ENCODE measurements at places on chromosomes 1 and 21. TPM values are rescaled to one million over a fixed set of nuclear protein-coding genes. Genes with fewer than 3 reads are reported as not detected.

The KIAA0040 gene
- 32.4 TPM for total RNA-seq

The ADGRB2 gene
- total RNA-seq = 10.1 TPM

The CHI3L2 gene
- not detected for total RNA-seq

The BCAN gene
- not detected for total RNA-seq

The RNPEP gene
- 85.9 TPM for total RNA-seq

DNA sequence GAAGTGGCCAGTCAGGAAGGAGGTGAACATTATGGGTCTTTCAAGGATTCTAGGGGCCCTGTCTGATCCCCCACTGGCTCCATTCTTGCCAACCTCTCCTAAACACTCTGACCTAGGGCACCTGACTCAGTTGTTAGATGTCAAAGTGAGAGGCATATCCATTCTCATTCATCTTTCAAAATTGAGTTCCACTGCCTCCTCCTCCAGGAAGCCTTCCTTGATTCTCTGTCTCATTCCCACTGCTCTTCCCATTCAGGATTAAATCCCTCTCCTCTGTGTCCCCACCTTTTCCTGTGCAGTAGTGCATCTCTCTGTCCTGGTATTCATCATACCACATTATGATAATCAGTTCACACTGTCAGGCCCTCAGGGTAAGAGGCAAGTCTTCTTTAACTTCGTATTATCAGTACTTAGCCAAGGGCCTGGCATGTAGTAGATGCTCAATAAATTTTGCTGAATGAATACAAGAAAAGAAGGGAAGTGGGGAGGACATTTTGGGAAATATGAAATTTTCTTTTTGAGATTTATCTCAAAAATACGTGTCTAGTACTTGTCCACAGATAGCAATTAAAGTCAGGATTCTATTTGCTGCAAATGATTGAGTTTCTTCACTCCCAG is 61.8 kb upstream of the ITPKB start:
- DNase-seq = no peak

GRCh38 chr1:53284224-53285020 is 43.4 kb downstream of the LRP8 start:
- no peak for DNase-seq

- peak; percentile 72 for DNase-seq
Observed at GRCh38 chr1:154931940-154932487, 4.5 kb downstream of the PMVK start.

GRCh38 chr1:48002142-48002541 is 5.0 kb upstream of the TRABD2B start:
- no peak for DNase-seq

- no peak for DNase-seq
Observed at GRCh38 chr1:163378554-163378953, 56.8 kb downstream of the NUF2 start.

DNA sequence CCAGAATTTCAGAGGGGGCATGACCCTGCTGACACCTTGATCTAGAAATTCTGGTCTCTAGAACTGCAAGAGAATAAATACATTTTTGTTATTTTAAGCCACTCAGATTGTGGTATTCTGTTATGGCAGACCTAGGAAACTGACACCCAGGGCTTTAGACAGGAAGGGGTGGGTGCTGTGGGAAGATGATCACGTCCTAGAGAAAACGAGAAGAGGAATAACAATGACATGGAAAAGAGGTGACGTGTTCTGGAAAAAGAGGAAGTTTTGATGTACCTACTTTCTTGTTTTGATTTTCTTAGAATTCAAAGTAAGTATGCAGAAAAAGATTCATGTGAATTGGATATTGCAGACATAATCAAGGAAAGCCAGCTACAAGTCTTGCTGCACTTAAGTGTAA is 232.9 kb upstream of the RUNX1 start:
- no peak for DNase-seq

GRCh38 chr1:164320790-164321731 is 237.9 kb upstream of the PBX1 start:
- no peak for DNase-seq

GRCh38 chr21:37970548-37970947 is 54.3 kb upstream of the KCNJ6 start:
- no peak for DNase-seq

DNA sequence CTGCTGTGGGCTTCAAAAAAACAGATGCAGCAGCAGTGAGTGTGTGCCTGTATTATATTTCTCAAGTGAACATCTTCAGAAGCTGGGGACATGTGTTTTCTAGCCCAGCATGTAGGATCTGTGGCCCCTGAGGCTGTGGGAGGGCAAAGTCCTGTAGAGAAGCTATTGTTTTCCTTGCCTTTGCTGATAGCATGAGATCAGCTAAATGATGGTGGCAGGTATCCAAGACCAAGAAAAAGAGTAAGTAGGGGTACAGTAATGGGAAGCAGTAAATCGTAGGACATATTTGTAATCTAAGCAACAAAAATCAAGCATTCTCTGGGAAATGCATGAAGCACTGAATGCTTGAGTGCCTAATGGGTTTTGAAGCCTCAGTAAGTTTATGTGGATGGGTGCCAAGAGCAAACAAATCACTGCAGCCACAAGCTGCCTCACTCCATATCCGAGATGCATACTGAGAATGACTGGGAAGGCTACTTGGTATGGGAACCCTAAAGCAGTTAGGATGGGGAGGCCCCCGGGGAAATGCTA is 98.3 kb downstream of the CD58 start:
- no peak for DNase-seq

DNA sequence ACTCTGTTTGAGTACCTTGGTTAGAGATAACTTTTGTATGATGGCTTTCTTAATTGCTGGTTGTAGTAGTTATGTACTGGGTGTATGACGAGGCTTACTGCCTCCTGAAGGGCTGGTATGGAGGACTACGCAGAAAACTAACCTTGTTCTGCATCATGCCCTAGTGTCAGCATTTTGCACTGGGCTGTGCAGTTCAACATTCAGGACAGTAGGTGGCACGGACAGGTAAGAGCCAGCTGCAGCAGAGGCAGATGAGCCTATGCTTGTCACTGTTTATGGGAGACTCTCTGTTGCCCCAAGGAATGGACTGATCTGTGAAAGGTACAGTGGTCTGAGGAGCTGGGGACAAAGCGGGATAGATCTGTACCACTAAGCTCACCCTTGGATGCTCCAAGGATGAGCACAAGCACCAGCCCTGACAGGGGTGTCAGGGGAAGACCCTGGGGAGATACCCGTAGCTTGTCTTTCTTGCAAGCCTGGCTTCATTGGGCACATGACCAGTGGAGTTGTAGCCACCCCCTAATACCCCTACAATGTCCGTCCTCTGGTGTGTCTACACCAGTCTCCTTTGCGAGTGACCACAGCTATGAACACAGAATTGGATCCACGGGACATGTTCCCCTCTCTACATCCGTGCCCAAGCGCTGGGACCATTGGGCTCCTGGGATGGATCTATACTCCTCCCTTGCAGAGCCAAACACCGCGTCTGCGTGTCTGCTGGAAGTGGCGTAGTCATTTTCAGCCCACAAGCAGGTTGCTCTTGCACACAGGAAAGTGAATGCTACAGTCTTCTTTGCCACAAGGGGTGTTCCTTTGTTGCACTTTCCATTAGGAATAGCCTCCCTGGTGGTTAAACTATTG is 51.1 kb upstream of the CFHR3 start:
- DNase-seq = peak; percentile 64

DNA sequence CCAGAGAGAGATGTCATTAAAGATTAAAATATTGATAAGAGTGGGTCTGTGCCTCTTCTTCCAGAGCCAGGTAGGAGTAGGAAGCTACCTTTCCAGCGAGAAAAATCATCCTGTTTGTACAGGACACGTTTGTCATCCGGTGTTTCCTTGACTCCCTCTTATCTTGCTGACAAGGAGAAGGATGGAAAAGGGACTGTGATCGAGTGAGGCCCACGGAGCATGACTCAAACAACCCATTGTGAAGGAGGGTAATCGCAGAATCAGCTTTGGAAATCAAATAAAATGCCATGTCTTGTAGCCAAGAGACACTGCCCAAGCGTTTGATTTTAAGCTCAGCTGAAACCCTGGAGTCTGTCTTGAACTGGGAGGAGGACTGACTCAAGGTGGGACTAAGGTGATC is 97.7 kb downstream of the IGSF21 start:
- DNase-seq = no peak

DNA sequence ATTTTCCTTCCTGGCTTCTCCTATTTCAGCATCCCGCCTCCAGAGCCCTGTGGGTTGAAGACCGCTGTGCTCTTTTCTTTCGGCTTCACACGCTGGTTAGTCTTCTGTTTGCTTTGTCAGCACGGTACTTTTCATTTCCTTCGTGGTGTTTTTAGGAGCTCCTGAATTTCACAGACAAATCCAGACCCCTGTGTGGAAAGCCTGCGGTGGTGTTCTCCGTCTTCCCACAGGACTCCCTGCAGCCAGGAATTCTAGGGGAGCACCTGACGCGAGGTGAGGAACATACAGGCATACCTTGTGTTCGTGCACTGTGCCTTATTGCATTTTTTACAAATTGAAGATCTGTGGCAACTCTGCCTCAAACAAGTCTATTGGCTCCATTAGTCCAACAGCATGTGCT is 210.2 kb upstream of the MAP1LC3C start:
- DNase-seq = no peak

DNA sequence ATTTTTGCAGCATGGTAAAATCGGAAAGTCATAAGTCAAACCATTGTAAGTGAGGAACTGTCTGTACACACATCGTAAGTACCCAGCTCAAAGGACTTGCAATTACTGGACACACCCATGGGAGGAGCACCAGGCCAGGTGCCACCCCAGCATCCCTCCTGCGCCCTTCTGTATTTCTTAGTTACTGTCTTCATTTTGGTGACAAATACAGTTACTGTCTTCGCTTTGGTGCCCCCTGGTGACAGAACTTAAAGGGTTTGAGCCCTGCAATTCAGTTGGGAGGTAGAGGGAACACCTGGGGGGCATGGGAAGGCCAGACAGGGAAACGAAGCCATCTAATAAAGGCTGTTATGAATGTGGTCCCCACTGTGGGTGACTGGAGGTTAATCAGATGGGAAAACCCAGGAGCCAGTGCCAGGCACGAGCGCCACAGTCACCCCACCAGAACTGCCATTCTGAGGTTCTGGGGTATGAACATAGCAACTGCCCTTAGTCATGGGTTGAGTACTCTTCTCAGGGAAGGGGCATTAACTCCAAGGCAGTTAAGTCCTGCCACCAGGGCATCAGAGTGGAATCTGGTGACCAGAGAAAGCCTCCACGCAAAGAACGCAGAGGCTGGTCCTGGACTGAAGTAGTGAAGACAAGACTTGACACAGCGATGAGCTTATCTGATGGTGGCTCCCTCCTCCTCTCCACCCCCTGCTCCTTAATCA is 612.9 kb downstream of the PTPRU start:
- no peak for DNase-seq

GRCh38 chr1:39088658-39089057 is 62.5 kb downstream of the NDUFS5 start:
- no peak for DNase-seq

DNA sequence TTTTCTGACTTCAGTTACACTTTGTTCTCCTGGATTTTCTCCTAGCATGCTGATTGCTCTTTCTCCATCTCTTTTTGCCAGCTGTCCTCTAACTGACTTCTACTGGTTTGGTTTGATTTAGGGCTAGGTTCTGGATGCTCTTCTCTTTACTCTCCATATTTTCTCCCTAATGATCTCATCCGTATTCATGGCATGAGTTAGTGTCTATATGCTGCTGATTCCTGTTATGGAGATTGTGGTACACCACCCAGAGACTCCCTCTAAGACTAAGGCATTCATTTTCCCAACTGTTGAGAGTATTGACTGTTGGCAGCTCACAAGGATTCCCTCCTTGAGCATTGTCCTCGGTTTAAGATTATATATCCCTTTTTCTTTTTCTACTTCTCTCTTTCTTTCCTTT is 28.9 kb downstream of the S1PR1 start:
- DNase-seq = no peak

Data from HCT116 (cell line).